ENCODE measurements at places on chromosomes 6 and 20.

DNA sequence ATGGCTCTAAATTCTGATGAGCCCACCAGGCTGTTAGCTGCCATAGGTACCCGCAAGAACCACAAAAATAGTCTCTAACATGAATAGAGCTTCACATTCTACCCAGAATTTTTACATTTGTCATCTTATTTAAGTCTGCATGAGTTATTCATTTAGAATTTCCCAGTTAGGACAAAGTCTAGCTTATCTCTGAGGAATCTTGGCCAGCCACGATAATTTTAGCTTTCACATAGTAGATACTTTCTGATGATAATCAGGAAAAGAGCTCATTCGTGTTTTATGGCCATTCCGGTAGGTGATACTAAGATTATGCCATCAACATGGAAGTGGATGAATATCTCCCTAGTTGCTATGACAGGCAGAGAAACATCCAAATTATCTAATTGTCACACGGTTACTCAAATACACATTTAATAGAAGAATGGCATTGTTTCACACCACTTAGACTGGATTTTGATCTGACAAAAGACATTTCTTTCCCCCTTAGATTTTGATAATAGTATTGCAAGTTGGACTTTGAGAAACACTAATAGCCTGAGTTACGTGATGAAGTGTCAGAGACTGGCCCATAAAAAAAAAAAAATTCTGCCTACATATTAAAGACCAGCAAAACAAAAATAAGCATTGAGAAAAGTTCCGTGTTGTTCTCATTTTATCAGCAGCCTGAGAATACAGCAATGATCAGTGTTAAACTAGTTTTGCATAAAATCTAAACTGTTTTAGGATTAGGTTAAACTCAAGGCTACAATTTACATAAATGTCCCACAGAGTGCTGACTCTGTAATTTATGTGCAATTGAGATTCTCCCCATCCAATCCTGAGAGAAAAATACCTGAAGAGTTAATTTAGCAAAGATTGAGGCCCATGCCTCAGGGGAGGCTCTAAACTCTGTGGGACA, 397.5 kb upstream of the ARID1B start:
- no peak for DNase-seq

GRCh38 chr6:31794866-31795615, 511 bp downstream of the VARS1 start:
- DNase-seq: no peak

DNA sequence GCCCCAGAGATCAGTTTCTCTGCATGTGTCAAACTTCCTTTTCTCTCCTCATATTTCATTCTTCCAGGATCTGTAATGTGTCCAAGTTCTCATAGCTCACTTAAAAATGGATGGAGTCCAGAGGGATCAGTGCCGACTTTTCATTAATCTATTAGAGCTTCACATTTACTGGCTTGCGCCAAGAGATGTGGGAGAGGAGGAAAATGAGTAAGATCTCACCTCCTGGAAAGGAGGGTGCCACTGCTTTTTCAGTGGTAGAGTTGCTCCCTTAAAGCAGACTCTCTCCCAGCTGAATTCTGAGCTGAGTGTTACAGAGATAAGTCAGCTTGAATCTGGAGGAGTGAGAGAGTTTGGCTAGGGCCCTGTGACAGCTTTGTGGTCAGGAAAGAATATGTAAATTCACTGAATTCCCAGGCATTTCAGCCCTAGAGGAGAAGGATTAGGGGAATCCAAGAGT, 175.9 kb downstream of the SOX4 start:
- no peak for DNase-seq

GRCh38 chr20:50670126-50670862, 21.0 kb downstream of the RIPOR3 start:
- no peak for DNase-seq

DNA sequence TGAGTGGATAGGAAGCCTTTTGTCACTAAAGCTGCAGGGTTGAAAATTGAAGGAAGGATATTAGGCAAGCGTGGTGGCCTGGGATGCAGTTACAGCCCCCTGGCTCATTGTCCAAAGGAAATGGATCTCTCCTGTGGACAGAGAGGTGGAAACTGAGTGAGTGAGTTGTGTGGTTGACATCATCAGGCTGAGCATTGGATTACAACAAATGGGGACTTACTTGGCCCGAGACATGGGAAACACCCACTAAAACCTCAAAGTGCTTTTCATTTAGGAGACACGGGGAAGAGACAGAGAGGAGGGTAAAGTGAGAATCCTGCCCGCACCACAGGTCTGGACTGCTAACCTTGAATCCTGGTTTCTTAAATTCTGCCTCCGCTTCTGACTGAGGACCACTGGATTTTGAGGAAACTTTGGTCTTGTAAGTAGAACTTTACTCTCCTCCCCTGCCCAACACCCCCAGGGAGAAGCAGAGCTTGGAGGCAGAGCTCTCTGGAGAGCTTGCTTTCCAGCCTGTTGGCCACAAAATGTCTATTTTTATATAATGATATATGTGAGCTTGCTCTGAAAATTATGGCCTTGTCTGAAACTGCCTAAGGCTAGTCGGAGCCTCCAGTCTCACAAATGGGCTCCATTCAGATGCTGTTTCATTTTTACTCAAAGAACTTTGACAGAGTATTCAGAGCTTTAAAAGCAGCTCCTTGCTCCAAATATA, at the start of gene PKIG:
Gene PKIG (plus strand): TSS at position 269 of the 715 bp plus-strand sequence. CDS start 31,978 bp downstream, outside the sequence.
- DNase-seq: no peak

DNA sequence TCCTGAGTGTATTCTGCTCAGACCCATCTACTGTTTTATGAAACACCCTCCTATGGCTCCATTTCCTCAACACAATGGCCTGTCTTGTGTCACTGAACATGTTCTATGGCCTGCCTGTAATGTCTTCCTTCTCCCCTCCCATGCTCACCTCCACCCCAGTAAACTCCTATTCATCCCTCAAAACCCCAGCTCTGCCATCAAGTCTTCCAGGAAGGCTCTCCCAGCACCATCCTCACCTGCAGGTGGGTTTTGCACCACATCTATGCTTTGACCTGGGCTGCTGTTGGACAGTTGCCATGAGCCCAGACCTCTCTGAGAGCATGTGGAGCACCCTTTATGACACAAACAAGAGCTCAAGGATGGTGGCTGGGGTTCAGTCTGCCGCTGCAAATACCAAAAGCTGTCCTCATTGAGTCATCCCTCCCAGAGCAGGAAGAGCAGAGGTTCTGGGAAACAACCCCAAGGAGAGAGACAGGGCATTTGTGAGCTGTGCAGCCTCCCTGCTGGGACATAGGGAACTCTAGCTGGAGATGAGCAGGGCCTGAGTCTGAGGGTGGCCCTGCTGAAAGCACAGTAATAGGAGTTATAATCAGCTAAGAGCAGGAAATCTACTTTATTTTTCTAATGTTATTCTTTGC, 93.8 kb upstream of the CD93 start:
- DNase-seq: no peak

- DNase-seq: no peak
Observed at GRCh38 chr6:159252955-159253508, 83.8 kb downstream of the FNDC1 start.

DNA sequence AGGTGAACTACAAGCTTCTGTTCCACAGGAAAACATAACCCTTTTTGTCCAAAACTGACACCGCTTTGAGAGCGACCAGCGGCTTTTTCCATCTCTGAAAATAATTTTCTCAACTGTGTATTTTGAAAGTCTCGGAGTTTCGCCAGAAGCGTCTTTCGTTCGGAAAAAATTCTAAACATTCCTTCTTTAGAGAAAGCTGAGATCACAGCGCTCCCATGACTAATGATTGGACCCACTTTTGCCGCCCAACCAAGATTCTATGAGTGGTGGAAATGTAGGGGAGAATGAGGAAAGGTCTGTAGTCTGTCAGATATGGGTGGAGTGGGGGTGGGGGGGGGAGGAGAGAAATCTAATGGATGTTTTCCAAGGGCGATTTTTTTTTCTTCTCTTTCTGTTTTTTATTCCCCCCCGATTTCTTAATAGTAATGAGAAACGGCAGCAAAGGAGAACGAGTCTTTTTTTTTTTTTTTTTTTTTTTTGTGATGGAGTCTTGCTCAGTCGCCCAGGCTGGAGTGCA, 189.3 kb downstream of the TRIM27 start:
- no peak for DNase-seq

- DNase-seq: no peak
Observed at GRCh38 chr6:139891471-139891870, 517.0 kb upstream of the CITED2 start.

GRCh38 chr20:9140162-9140760, 71.4 kb downstream of the PLCB4 start:
- no peak for DNase-seq

DNA sequence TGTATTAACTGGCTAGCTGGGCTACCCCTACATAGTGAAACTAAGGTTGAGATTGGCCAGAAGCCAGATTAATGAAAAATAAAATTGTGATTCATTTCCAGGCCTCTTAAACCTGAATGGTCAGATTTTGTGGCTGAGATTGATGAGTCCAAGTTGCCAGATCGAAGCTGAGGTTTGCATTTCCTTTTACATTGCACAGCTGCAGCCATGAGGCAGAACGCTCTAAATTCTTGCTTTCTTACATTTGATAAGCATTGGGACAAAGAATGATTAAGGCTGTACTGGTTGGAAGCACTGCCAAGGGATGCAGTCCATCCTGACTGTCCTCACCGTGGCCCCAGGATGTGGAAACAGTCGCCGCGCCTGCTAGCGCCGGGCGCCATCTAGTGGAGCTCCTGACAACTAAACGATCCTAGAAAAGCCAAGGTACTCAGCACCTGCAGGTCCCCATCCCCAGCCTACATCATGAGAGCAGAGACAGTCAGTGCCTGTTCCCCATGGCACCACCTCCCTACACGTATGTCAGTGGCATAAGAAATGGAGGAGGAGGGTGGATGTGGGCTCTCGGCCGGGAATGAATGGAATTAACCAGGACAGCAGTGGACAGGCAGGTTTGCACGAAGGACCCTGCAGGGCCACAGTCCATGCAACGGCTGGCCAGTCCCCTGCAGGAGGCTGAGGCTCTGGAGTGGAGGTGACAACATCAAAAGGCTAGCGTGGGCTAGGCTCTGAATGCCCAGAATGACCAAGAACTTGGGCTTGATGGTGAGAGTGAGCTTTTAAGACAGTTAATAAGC, 19.0 kb downstream of the PXDC1 start:
- DNase-seq: peak; percentile 28

GRCh38 chr20:6164421-6165341, 41.9 kb upstream of the FERMT1 start:
- no peak for DNase-seq

- peak; percentile 29 for DNase-seq
Observed at GRCh38 chr20:45406260-45407066, 1.6 kb upstream of the DBNDD2 start.

GRCh38 chr6:4670824-4671409, 105.3 kb upstream of the CDYL start:
- no peak for DNase-seq

- no peak for DNase-seq
Observed at GRCh38 chr6:109311471-109311870, 70.8 kb downstream of the CD164 start.

DNA sequence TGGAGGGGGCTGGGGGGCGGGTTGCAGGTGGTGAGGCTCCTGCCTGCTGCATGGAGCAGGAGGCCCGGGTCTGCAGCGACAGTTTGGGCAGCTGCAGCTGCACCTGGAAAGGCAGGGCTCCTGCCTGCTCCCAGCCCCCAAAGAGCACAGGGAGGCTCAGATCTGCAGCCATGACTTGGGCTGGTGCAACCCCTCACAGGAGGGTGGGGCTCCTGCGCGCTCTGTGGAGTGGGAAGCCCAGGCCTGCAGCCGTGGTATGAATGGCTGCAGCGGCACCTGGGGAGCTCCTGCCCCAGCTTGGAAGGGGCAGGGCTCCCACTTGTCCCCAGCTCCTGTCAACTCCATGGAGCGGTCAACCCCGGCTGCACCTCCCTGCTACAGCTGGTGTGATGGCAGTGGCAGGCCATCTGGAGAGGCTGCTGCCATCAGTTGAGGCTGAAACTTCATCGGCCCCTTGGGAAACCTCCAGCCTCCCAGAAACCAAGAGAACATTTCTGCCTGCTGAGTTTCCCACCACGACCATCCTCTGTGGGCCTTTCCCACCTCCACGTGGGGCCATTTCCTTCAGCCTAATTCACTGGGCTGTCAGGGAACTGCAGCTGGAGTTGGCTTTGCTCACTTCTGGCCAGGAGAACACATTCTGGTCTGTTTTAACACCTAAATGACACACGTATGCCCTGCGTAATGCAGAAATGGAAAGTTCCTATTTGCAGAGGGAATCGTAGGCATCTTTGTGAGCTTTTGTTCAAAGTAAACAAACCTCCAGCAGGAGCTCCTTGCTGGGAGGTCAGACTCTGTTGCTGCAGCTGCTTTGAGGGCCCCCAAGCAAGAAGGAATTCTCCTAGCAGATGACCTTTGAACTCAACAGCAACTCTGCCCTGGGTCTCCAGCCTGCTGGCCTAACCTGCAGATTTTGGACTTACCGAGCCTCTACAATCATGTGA, 429.0 kb downstream of the PREX1 start:
- DNase-seq: no peak

DNA sequence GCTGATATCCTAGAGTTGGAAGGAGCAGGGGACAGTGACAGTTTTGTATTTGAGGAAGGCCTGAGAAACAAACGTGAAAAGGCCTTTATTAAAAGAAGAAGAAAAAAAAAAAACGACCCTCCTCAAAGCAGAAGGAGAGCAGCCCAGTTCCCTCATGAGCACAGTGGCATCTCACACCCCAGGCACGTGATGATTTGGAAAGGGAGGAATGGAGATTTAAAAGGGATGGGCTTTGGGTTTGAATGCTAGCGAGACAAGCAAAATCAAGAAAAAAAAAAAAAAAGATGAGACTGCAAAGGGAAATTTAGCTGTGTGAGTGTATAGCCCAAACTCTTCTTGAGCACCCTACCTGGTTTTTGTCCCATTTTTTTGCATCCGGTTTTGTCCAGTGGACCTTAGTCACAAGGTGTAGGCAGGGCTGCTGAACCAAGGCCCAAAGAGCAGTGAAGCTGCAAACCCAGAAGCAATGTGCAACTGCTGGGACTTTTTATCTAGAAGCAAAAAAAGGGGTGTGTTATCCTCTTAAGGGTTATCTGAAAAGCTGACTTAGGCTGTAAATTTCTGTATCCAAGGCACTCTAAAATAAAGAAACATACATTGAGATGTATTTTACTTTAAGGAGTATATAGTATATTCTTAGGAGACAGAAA, 54.5 kb upstream of the RREB1 start:
- DNase-seq: no peak

DNA sequence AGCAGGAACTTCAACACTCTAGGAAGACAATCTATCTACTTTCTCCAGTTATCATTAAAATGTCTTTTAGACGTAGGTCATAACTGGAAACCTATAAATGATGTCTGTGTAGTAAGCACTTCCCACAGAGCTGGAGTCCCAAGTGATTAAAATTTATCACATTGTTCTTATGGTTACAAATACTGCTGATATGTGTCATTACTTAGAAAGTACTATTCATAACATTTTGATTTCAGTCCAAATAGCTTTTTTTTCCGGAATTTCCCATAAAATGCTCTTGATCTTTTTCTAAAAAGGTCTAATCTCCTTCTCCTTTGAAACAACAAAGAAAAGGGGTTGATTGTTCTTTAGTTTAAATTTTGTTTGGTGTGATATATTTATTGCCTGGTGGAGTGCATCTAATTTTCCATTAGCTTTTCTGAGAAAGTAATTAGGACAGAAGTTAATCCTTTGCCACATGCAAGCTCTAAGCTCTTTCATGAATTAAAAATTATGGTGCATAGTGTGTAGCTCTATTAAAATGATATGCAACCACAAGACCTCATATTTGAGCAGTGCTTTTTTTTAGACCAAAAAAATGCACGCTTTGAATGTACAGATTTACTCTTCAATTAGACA, 132.7 kb upstream of the TCF21 start:
- DNase-seq: no peak
